ENCODE measurements at places on chromosomes 5 and 9.
A peak's percentile ranks its signal among the peaks of the same experiment; 100 is the strongest.

DNA sequence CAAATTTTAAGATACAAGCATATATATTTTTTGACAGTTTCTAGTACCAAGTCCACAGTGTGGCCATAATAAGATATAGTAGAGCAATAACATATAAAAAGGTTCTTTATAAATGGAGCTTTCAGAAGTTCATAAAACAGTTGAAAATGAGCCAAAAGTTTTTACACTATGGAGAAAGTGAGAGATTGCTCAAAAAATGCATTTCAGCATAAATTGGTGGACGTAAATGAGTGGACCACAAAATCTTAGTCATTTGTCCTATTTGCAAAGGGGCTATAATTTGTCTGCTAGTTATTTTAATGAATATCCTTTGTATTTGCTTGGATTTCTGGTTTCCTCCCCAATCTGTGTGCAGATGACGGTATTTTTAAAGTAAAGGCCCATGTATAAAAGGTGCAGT is 159.4 kb upstream of the DAP start:
- DNase-seq, result no peak

DNA sequence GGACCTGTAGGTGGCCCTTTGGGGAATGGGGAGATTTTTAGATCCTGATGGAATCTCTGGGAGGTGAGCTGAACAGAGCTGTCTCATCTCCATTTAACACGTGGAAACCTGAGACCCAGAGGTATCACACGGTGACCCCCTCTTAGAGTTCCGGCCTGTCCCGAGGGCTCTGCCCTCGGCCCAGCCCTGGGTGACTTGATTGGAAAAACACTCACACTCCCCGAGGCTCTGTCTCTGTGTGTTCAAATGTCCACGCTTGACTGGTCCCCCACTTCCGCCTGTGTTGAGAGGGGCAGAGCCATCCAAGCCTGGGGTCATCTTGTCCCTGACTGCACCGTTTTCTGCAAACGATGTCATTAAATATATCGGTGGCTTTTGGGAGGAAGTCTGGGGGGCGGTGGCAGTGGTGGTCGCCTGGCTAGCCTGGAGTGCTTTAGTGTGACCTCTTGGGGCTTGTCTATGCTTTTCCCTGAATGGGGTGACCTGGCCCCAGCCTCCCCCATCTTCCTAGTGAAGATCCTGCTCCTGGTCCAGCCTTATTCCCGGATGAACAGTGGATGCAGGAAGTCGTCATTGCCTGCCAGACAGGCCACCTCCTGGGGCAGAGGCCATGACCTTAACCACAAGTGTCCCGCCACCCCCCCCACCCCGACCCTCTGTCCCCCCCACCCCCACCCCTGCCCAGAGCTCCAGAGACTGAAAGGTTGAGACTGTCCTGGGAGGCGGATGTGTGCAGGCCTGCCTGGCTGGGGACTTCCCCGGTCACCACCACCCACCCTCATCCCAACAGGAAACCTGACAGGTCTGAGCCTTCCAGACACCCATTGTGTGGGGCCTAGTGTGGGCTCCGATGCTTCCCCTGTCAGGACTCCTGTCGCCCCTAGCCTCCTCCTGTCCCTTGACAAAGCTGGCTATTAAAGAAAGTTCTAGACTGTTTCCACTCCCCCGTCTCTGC is 5.3 kb upstream of the DAB2IP start:
- no peak for DNase-seq

DNA sequence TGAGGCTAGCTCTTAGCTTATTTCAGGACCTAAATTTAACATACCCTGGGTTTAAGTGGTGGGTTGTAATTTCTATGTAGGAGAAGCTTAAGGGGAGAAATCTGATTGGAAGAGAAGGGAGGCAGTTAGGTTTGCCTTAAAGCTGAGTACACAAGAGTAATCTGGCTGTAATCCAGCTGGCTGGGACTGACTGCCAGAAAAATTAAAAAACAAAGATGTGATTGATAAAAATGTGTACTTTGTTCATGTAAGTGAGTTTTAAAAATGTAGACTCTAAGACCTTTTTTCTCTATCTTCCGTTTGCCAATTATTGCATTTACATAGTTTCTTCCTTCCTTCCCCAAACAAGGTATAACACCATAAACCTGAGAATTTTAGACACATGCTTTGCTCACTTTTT is 17.5 kb upstream of the MSMP start:
- DNase-seq, result no peak

DNA sequence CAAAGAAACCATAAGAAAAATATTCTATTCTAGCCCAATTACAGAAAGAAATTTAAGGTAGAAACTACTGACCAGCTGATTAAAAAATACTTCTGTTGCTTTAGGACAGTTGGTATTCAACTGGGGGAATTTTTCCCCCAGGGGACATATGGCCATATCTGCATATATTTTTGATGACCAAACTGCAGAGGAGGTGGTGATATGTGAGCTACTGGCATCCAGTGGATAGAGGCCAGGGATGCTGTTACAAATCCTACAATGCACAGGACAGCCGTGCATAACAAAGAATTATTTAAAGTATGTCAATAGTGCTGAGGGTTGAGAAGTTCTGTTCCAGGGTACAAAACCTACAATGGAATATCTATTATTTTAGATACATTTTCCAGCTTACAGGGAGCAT is 24.0 kb downstream of the ZFR start:
- DNase-seq, result no peak

DNA sequence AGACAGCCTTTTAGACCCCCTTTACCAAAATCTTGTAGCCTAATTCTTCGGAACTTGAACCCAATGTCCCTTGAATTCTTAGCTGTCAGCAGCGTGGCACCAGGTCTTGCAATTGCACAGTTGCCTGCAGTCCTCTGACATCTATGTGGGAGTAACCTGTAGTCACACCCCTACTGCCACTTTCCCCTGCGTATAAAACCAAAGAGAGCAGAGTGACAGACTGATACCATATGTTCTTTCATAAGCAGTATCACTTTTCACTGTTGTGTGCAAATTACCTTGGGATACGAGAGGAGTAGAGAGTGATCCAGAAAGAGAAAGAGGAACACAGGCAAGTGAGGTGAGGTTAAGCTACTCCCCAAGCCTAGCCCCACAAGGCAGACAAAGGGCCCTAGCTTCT is 364.3 kb upstream of the ADAMTSL1 start:
- no peak for DNase-seq

- no peak for DNase-seq
Observed at GRCh38 chr5:136038635-136039034, 9.8 kb downstream of the TGFBI start.

DNA sequence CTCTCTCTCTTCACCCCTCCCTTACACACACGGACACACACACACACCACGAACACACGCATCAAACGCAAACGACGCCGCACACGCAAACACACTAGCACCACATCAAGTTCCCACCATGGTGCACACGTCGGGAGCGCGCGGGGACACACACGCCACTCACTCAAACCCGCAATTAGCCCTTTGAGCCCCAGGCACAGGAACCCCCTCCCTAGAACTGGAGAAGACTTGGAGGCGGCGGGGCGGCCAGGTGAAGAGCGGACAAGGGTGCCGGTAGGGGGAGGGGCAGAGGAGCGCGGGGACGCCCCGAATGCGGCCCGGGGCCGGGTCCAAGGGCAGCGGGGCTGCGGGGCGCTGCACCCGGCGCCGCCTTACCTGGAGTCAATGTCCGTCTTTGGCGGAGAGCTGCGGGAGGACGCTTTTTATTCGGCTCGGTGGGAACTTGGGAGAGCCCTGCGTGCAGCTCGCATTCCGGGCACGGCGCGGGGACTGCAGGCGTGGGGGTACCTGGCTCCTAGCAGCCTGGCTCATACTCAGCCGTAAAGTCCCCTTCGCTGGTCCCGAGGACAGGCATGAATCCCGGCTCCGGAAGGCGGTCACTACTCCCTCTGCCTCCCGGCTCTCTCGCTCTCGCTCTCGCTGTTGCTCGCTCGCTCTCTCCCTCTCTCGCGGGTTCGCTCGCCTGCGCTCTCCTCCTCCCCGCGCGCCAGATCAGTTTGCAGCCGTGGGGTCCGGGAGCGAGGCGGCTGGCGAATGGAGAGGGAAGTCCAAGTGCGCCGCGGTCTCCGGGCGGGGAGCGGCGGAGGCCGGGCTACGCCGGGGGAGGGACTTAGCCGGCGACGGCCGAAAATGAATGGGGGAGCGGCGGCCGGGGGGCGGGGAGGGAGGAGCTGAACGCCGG is at the start of gene BRINP1:
Gene BRINP1 (minus strand): TSS at position 755 of the 901 bp plus-strand sequence. CDS start 56,080 bp downstream, outside the sequence.
- no peak for DNase-seq

DNA sequence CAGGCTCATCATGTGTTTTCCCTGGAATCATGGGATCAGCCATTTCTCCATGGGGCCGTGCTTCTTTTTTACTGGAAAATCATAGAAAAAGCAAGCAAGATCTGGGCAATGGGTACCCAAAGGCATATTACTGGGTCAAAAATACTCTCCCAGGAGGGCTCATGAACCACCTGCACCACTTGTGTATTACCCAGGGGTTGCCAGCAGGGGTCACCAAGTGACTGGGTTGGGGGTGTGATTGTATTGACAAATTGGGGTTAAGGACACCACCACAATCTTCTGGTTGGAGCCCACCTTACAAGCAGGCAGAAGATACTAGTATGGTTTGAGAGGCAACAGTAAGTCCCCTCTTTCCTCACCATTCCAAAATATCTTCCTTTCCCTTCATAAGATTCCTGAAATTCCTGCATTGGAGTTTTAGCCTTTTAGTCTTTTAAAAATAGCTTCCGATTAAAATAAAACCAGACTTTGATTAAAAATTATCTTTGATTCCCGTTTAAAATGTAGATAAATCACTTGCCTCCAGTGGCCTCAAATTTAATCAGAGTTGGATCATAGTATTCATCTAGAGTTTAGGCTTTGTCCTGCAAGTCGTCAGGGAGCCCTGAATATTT is 603.3 kb downstream of the KIF4B start:
- DNase-seq, result peak; percentile 37

DNA sequence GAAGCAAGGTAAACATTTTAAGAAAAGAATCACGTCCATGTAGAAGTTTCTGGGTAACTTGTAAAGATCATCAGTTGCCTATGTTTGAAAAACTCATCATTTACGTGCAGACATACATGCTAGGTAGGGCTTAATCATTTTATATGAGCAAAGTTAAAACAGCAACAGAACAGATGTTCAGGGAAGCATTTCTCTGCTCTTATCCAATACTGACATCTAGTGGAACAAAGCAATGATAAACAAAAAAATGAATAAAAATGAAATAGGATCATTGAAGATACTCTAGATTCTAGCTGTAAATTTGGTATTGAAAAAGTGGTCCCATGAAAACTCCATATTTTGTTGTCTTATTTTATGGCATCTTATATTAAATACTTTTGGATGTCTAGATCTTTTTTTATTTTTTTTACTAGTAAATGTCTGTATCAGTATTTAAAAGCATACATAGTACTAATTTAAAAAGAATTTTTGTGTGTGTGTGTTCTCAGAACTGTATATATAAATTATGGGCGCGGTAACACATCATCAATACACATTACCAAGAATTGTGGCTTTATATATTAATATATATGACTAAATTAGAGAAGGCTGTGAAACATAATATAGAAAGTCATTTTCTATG is 1050.2 kb downstream of the CDH12 start:
- DNase-seq, result no peak

DNA sequence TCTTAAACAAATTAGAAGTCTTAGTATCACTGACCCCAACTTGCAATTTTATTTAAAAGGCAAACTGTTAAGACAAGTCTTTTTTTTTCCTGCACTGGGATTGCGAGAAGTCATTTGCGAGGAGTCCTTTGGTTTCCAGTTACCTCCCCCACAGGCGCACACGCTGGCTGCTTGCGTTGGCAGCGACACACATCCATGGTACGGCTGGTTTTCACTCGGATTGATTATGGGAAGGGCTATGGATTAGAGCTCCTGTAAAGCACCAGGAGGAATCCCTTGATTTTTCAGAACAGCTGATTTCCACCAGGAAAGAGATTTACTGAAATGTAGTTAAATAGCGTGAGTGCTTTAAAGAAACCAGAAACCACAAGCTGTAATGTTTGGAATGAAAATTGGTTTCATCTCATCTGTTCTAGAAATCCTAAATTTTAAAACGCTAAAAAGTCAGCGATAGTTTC is 737 bp downstream of the SLC1A3 start:
- DNase-seq, result no peak

DNA sequence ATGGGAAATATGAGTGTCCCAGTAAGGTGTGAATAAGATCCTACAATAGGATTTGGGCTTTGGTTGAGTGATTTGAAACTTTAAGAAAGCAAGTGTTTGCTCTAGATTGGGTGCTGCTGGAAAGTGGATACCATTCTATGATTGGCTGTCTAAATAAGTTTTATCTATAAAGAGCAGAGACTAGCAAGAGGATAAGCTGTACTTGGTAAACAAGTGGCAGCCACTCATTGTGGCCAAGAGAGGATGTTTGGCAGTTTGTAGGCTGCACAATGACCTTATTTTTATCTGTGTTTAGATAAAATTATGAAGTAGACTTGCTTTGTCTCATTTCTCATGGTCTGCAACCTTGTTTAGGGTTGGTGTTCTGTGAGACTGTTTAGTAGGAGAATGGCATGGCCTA is 341.6 kb upstream of the PIK3R1 start:
- no peak for DNase-seq

DNA sequence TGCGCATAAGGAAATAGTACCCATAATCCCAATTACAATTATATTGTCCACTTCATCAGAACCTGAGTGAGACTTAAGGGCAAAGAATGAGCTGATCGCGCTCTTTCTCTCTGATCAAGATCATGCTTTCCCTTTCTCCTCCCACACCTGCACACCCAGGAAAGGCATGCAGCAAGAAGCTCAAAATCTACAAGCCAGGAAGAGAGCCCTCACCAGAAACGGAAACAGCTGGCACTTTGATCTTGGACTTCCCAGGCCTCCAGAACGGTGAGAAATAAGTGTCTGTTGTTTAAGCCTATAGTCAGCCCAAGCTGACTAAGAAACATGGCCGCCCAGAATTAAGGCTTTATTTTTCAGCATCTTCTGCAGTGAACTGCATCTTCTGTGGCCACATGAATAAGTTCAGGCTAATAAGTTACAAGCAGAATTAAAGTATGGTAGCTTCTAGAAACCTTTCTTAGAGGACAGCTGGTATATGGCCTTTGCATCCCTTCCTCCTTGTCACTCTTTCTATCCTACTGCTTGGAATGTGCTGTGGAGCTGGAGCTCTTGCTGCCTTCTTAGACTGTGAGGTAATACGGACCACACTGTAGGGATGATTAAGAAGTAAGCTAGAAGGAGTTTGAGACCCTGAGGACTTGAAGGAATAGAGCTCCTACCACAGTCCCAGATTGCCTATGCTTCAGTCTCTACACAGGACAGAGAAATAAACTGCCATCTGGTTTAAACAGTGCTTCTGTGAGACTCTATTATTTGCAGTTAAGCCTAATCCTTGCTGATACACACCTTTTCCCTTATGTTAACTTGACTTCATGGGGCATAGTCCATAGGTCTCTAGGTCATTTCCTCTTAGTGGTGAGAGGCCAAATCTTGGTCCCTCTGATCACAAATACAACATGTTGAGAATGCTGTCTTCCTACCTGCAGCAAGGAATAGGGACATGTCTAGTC is 17.2 kb downstream of the OR2S2 start:
- DNase-seq, result no peak

- DNase-seq, result no peak
Observed at GRCh38 chr9:35579130-35579529, 25.9 kb upstream of the TESK1 start.

Data from activated T-cell treated with anti-CD3 and anti-CD28 coated beads, Interleukin-2, amount 50 U/mL, for 1 hour (primary cell).